Activated CD8-positive, alpha-beta T cell treated with anti-CD3 and anti-CD28 coated beads, Interleukin-2, amount 10 ng/mL, durations not matched to agents 7 days and 5 days (primary cell): ENCODE measurements at places on chromosomes 4 and X. TPM values are rescaled to one million over a fixed set of nuclear protein-coding genes. Genes with fewer than 3 reads are reported as not detected.

DNA sequence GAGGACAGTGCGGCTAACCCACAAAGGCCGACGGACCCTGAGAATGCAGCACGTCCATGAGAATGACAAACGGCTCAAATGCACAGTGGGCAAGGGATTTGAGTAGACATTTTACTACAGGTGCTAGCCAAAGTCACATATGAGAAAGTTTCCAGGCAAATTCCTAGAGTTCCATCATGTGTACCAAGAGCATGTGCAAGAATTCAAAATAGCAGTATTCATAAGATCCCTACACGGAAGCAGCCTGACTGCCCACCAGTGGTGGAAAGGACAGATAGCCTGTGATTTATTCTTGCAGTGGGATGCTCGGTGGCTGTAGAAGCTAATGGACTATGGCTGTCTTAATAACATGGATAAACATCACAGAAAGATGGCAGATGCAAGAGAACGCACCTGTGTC lies 68.0 kb downstream of the RGS12 start:
- H3K27me3 ChIP-seq = peaks cover 20% of the 10 kb centered on the region

GRCh38 chr4:8581094-8581861 lies 1.1 kb downstream of the GPR78 start:
- no peaks in the 10 kb centered on the region for H3K36me3 ChIP-seq
- H3K27ac ChIP-seq = no peak overlapping the region
- no peaks in the 10 kb centered on the region for H3K4me1 ChIP-seq
- H3K4me3 ChIP-seq = no peak overlapping the region
- DNase-seq = no peak

- H3K27me3 ChIP-seq = peaks cover 24% of the 10 kb centered on the region
- no peak overlapping the region for H3K4me3 ChIP-seq
- H3K4me1 ChIP-seq = no peaks in the 10 kb centered on the region
- DNase-seq = no peak
Observed at GRCh38 chr4:151415978-151416377, 7.0 kb downstream of the FHIP1A start.

- H3K27me3 ChIP-seq = peaks cover 2% of the 10 kb centered on the region
- H3K4me3 ChIP-seq = no peak overlapping the region
Observed at GRCh38 chr4:41125558-41126311, 88.6 kb downstream of the APBB2 start.

SHROOM2 gene
- not detected for total RNA-seq

DNA sequence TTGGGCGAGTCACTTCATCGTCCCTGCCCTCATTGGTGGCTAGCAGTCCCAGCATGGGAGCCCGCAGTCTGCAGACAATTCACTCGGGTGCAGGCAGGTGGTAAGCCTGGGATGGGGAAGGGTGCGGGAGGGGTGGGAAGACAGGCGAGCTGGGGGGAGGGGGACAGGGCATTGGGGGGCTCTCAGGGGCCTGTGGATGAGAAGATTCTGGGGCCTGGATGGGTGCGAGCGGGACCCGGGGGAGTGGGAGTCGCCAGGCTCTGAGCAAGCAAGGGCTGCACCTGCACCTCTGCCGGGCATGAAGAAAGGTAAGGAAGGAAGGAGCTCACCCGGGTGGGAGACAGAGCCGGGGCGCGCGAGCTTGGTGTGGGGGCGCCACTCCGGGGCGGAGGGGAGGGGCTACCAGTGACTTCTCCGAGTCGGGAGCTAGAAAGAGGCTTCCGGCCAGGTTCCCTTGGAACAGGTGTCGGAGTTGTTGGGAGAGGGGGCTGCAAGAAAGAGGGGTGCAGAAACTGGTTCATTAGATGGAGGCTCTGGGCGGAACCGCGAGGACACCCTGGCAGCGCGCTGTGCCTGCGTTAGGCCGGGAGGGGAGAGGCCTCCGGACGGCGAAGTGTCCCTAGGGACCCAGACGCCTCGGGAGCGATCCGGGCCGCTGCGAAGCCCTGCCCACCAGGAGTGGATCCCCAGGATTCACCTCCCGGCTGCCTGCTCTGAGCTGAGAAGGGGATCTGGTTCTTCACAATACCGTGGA lies 103.4 kb upstream of the PDLIM3 start:
- H3K36me3 ChIP-seq = no peaks in the 10 kb centered on the region
- H3K4me3 ChIP-seq = no peak overlapping the region
- no peaks in the 10 kb centered on the region for H3K4me1 ChIP-seq
